Inflammatory macrophage (primary cell): ENCODE measurements at places on chromosomes 12 and 14.
A peak's percentile ranks its signal among the peaks of the same experiment; 100 is the strongest.

DNA sequence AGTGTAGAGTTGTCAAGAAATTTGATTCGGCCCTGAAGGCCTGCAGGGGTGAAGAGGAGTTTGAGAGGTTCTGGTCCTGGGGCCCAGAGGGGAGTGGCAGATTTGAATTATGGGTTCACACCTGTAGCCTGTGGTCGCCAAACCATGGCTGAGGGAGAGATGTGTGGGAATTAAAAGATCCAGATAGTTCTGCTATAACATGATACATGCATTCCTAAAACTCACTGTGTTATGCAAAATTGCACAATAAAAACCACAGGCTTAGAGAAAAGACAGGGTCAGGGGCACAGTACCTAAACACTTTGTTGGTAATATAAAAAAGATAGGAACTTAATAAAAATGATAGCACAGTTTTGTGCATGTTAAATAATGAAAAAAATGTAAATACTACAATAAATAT is 106.2 kb downstream of the TMEM30B start:
- DNase-seq: no peak

- no peak for DNase-seq
Measured at GRCh38 chr14:35961697-35962274, 135.6 kb downstream of the BRMS1L start.

- DNase-seq: no peak
Measured at GRCh38 chr12:124872068-124872719, 8.5 kb upstream of the SCARB1 start.

DNA sequence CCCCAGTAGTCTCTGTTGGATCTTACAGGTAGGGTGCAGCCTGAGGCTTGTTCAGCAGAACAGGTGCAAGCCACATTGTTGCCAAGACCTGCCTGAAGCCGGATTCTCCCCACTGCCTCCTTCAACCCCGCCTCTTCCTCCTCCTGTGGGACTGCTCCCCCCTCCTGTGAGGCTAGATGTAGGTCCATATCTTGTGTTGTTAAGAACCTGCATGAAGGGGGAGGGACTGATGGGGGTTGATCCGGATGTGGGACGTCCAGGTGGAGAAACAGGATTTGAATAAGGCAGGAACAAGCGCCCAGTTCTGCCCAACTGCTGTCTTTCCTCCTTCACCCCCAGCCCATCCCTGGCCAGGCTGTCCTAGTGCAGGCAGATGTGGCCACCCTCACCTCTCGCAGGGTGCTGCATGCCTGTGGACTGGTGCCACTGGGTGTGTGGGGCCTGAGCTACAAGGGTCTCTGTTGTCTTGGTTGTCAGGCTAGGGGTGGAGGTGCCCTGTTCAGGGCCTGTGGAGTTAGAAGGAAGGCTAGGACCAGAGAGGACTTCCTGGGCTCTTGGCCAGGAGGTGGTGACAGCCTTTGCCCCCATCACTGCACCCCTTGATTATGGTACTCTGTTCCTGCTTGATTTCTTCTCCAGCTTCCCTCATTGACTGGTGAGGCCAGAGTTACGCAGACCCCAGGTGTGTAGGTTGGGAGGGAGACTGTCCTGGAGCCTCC is 1.4 kb downstream of the NR4A1 start:
- no peak for DNase-seq

- DNase-seq: no peak
Measured at GRCh38 chr14:105334383-105335230, 20.1 kb downstream of the PACS2 start.

DNA sequence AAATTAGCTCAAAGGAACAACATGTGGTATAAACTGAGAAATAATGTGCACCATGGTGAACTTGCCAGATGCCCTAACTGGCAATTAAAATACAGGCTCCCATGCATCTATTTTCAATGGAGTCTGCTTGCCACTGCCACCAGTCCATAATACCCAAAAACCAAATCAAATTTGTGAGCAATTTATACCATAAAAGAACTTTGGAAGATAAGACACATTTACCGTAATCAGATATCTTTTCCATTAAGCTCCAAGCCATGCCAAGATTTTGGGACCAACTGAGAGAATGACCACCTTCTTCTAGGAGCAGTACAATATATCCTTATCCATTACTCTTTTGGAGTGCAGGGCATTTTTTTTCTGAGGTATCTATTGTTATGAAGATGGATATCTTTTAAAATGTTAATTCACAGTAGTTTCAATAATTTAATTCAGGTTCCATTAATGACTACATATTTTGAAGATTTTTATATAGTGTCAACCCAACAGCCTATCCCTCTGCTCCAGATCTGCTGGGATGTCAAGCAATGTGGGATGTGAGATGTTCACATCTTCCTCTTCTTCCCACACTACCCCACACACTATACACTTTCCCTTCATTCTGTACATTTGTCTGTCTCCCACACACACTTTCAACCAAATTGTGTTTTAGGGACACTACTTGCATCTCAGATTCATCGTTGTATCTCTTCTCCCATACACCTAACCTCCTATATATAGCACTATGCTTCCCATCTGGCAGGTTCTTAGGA is 53.3 kb downstream of the KIF21A start:
- DNase-seq: no peak

- DNase-seq: peak; percentile 63
Measured at GRCh38 chr14:75258079-75258802, 20.4 kb upstream of the FOS start.

GRCh38 chr14:50452296-50452695 is 55.6 kb upstream of the CDKL1 start:
- no peak for DNase-seq

- DNase-seq: no peak
Measured at GRCh38 chr14:53990978-53991377, 34.4 kb upstream of the BMP4 start.

DNA sequence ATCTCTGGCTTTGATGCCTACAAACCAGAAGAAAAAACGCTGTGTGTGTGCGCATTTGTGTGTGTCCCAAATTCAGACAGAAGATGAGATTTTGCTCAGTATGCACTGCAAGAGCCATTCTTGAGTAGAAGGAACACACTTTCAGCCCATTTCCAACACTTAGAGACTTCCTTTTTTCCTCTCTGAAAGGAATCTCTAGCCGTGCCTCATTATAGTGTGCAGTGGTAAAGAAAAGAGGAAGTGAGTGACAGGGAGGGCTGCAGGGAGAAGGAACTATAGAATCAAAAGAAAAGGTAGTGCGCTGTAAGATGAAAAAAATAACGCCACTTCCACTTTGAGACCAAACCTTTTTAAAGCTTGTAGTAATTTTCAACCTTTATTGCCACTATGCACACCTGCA is 1400.9 kb upstream of the FLRT2 start:
- DNase-seq: peak; percentile 39

DNA sequence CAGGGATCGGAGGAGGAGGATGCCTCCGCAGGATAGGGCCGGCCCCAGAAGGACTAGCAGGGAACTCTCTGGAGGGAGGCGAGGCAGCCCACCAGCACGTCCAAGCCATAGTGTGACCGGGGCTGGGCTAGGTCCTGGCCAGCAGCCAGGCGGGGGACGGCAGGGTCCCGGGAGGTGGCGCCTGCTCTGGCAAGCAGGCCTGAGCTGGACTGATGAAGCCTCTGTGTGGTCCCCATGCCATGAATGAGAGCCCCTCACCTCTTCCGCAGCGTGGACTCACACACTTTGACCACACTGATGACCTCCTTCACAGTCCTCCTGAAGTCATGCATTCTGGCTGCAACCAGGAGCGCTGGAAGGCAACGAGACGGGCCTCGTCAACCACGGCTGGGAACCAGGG is 19.8 kb upstream of the BTBD6 start:
- no peak for DNase-seq

- DNase-seq: peak; percentile 55
Measured at GRCh38 chr12:4564818-4565217, 2.8 kb downstream of the DYRK4 start.

- DNase-seq: no peak
Measured at GRCh38 chr12:103012884-103013283, 55.4 kb downstream of the ASCL1 start.

DNA sequence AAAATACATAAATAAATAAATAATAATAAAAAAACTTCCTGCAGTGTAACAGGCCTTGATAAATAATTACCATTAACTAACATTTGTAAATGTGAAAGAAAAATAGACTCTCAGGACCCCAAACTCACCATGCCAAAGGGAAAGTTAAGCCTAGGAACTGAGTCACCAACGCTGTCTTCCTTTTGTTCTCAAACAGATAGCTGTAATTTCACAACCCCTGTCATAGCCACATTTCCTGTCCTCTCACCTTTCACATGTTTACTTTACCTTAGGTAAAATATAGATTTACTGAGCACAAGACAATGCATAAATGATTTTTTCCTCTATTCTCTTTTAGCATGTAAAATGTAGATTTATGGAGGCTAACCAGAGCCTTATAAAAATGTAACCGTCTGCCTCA is 35.9 kb upstream of the CHST11 start:
- DNase-seq: no peak

- no peak for DNase-seq
Measured at GRCh38 chr12:67625004-67625403, 23.5 kb upstream of the DYRK2 start.

DNA sequence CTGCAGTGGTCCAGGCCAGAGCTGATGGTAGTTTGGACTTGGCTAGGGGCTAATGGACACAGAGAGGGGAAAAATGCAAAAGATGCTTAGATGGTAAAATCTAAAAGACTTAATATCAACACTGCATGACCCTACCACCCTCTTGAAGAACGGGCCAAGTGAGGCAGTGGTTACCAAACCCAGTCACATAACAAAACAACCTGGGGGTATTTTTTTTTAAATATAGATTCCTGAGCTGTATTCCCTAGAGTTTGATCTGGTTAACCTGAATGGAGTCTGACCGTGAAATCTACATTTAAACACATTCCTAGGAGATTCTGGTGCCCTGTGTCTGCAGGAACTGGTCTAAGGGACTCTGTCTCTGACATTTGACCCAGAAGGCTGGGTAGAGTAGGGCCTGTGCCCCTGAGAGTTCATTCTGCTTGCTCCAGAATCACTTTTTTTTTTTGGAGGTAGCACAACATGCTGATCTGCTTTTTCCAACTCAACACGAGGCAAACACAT is 15.7 kb downstream of the ABHD4 start:
- DNase-seq: no peak

GRCh38 chr14:51996148-51996746 is 6.9 kb downstream of the RTRAF start:
- DNase-seq: peak; percentile 45

DNA sequence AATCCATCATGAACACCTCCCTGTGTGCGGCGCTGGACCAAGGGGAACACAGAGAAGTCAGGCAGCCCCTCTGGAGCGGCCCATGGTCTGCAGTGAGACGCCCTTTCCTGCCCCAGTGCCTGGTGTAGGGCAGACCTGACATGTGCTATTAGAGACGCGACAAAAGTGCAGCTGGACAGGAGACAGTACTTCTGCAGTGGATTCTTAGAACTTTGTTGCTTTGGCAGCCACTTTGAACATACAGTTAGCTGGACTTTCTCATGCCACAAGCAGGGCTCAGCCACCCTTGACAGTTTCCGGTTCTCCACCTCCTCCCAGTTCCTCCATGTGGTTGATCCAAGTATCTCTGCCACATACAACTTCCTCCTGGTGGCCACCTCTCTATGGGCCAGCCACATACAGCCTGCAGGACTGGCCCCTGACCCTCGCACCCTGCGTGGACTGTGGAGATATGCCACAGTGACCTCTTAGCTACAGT is 45.9 kb downstream of the LGMN start:
- peak; percentile 70 for DNase-seq

DNA sequence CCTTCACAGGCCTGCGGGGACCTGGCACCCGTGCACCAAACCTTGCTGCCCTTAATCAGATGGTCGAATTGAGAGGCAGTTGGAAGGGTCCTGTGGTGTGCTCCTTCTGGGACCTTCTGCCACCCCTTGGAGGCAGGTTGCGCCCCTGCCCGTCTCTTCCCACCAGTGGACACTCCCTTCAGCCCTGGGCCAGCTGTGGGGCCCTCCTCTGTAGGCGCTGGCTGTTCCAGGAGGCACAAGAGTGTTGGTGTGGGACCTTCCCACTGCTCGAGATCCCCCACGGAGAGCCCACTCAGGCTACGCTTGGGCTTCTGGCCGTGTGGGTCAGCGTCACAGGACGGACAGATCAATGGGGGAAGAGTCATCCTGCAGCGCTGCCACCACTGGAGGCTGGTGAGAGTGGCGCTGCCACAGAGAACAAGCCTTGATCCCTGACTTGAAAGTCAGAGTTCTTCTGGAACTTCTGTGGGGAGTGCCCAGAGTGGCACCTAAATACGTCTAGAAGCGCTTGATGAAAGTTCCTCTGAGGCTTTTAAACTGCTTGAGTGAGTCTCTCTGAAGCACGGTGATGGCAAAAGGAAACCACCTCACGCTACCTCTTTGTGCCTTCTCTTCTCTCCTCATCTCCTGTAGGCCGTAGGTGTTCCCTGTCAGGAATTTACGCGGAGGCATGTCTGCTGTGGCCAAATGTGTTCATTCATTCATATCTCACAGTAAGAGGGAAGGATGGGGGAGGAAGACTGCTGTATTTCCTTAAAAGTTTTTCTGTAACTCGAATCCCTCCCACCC is 48.3 kb downstream of the TRAF3 start:
- DNase-seq: no peak

DNA sequence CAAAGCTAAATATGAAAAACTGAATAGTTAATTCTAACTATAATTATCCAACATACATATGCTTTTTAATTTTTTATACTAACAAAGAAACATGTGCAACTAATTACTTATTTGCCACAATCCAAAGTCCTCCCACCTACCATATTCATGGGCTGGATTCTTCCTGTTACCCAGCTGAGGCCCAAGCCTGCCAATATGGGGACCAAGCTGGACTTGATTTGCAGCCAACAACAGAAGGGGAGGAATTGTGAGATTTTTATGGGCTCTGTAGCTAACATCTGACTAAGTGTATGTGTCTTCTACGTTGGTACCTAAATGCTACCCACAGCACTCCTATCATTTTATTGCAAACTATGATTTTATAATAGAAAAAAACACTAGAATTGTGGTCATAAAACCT is 13.1 kb upstream of the ANKS1B start:
- no peak for DNase-seq

DNA sequence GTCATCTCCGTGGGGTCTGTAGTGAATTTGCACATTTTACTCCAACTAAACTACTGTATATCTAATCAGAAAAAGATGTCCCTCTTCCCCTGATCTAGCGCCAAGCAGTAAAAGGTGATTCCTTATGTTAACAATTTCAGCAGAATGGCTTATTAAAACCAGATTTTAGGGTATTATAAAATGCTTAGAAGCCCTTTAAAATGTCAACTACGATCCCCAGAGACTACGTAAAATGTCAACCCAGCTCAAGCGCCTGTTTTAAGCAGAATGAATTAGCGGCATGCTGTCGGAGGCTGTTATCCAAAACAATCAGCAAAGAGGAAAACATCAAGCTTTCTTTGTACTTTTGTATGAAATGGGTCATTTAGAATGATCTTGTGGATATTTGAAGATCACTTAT is 408.9 kb downstream of the SOX5 start:
- DNase-seq: no peak

GRCh38 chr14:65168840-65169239 is 66.5 kb upstream of the MAX start:
- peak; percentile 15 for DNase-seq

DNA sequence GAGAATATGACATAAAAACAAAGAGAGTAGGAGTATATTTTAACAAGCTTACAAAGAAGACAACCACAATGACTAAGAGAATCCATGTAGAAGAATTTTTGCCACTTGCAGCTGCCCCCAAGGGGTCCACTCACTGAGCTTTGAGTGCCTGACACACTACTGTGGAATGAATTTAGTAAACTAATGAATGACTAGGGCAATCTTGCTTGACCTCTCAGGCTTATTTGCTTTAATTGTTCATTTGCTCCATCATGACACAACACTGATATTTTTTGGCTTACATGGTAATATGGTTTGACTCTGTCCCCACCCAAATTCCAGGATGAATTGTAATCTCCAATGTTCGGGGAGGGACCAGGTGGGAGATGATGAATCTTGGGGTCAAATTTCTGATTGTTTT is 249.1 kb upstream of the FAR2 start:
- DNase-seq: no peak
